BJ (cell line): ENCODE measurements at places on chromosomes 4 and X. TPM values are rescaled to one million over a fixed set of nuclear protein-coding genes. Genes with fewer than 3 reads are reported as not detected.

Gene TMSB15C
- polyA plus RNA-seq, result 1.2 and 2.4 TPM in 2 replicates

Gene DGKQ
- polyA plus RNA-seq, result 3.7 and 6.5 TPM in 2 replicates

Gene VCX2
- not detected in 2 replicates for polyA plus RNA-seq

Gene SRPX2
- polyA plus RNA-seq, result 47.3 and 52.7 TPM in 2 replicates

Gene NSUN7
- 0.16 and 0.18 TPM in 2 replicates for polyA plus RNA-seq

Gene VSIG1
- 0.02 and 0.26 TPM in 2 replicates for polyA plus RNA-seq

Gene CT55
- polyA plus RNA-seq, result not detected in 2 replicates

Gene EFHC2
- not detected in 2 replicates for polyA plus RNA-seq

Gene LDB2
- polyA plus RNA-seq, result 79.7 and 97.9 TPM in 2 replicates

Gene ACOT9
- polyA plus RNA-seq, result 27.7 and 52.8 TPM in 2 replicates
